ENCODE measurements at places on chromosomes 6 and 20.

GRCh38 chr6:158043008-158043407 is 61.3 kb downstream of the SYNJ2 start:
- DNase-seq: no peak

DNA sequence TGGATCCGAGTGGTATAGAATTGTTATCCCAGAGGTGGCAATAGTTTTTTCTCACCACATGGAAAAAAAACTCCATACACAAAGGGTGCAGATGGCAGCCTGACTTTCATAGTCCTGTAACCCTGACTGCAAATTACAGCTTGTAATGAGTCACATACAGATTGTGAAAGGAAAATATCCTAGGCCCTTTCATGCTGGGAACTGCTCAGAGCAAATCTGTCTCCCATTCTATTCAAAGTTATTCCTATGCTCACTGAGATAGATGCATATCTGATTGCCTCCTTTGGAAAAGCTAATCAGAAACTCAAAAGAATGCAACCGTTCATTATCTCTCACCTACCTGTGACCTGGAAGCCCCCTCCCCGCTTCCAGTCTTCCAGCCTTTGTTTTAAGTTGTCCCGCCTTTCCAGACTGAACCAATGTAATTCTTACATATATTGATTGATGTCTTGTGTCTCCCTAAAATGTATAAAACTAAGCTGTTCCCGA is 108.7 kb upstream of the MAP3K4 start:
- no peak for DNase-seq

- DNase-seq: no peak
Measured at GRCh38 chr6:45982280-45983036, 33.2 kb downstream of the CLIC5 start.

DNA sequence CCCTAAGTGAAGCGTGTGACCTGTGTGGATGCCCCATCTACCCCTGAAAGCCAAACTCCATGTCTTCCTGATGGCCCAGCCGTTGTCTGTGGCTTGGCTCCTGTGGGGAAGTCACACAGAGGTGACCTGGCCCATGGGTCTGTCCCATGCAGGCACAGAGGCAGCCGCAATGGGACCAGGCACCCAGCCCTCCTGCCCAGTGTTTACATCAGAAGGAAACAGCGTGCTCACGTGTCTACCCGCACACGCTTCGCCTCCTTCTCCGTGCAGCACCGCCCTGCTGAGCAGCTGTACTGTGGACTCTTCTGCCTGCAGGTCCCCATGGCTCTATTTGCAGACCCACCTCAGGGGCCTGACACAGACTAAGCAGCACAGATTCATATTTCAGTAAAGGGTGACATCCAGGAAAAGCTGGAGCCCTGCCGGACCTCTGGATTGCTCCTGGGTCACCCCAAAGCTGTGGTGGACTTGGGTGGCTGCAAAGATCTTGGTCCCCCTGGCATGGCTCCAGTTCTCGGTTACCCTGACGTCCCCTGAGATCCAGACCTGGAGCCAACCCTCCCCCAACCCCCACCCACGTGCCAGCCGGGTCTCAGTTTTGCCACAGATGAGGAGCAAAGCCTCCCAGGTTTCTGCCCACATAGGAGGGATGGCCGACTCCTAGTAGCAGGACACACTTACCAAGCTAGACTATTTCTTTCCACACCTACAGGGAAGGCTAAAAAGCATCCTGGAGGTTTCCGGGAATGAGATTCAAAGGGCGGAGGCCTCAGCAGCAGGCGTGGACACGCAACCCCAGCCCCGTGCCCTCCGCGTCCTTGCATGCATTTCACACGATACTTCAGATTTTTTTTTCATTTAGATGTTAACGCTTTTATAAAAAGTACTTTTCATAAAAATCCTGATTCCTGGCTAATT is 120.3 kb downstream of the CDH4 start:
- no peak for DNase-seq

GRCh38 chr20:48626938-48627736 is 200.7 kb downstream of the PREX1 start:
- DNase-seq: no peak

GRCh38 chr6:116512734-116513133 is 1.3 kb downstream of the CALHM5 start:
- DNase-seq: no peak

- no peak for DNase-seq
Measured at GRCh38 chr20:12554426-12554825, 454.3 kb upstream of the SPTLC3 start.

DNA sequence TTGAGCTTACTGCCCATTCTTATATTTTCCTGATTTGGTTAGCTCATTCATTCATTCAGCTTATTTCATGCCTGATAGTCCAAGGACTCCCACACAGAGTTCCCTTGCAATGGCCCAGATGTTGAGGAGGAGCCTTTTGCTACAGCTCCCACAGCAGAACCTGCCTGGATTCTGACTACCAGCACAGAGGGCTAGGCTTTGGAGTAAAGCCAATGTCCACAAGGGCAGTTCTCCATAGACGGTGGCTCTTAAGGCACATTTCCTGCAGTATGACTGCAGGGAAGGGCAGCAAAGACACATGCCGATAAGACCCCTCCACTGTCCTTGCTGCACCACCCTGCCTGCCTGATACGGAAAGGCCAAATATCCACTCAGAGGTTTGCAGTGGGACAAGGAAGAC is 112.3 kb upstream of the SYNDIG1 start:
- no peak for DNase-seq

- DNase-seq: no peak
Measured at GRCh38 chr20:51329845-51330244, 212.7 kb downstream of the NFATC2 start.

DNA sequence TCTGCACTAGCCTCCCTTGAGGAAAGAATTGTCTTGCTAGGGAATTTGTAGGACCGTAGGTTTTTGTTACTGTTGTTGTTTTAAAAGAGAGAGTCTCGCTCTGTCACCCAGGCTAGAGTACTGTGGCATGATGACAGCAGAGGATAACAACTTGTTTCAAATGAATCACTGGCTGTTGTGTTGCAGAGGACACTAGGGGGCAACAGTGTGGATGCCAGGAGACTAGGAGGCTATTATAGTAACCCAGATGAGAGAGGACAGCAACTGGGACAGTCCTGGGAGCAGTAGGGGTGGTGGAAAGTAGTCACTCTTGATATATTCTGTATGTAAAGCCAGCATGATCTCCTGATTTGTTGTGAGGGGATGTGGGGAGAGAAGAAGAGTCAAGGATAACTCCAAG is 41.8 kb upstream of the LAMA4 start:
- no peak for DNase-seq

GRCh38 chr20:44364068-44364467 is 8.6 kb downstream of the HNF4A start:
- no peak for DNase-seq

DNA sequence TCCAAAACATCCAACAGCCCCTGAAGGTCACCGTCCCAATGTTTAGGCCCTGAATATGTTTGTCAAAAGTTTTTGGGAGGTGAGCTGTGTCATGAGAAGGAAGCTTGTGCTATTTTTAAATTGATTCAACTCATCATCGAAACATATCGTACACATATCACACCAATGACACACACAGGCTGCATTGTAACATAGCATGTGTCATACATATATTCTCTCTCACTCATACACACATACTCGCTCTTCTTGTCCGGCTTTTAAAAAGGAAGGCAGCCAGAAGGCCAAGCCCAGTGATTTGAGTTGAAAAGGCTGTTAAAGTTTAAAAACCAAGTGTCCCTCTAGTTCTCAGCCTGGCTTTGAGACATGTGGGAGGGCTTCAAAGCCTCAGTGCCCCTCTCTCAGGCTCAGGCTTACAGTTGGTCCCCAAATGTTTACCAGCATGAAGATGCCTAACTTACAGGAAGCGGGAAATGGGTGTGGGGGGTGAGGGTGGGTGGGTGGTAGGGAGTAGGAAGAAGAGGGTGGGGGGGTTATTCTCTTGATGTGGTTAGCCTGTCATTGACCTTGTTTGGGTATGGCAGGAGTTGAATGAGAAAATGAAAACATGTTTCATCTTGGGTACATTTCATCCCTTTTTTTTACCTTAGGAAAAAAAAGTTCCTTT is 3.3 kb upstream of the PRDM1 start:
- no peak for DNase-seq

- DNase-seq: no peak
Measured at GRCh38 chr6:154614641-154615040, 104.2 kb upstream of the CNKSR3 start.

- no peak for DNase-seq
Measured at GRCh38 chr6:71513036-71513435, 224.4 kb downstream of the OGFRL1 start.

GRCh38 chr6:167140589-167141474 is 16.9 kb downstream of the GPR31 start:
- no peak for DNase-seq

DNA sequence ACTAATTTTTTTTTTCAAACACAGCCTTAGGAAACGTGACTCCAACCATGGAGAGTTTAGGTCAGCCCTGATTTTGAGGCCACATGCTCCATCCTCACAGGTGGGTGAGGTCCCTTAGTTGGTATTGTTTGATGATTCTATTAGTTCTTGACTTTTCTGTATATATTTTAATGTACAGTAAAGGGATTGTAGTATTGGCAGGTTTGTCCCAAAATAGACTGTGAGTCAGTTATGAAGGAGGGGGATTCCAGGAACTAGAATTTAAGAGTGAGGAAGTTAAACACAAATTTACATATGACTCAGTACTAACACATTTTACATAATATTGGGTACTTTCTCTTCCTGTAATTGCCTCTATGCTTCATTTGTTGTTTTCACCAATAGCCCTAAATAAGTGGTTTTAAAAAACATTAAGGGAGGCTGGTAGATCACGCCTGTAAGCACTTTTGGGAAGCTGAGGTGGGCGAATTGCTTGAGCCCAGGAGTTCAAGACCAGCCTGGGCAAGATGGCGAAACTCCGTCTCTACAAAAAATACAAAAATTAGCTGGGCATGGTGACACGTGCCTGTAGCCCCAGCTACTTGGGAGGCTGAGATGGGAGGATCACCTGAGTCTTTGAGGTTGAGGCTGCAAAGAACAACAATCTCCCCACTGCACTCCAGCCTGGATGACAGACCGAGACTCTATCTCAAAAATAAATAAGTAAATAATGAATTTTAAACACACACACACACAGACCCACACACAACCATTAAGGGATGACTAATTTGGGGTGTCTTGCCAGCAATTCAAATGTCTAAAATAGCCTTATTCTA is 81.8 kb downstream of the SGK1 start:
- DNase-seq: no peak
